ENCODE measurements at places on chromosomes 11 and 22. TPM values are rescaled to one million over a fixed set of nuclear protein-coding genes. Genes with fewer than 3 reads are reported as not detected.
A peak's percentile ranks its signal among the peaks of the same experiment; 100 is the strongest.

DNA sequence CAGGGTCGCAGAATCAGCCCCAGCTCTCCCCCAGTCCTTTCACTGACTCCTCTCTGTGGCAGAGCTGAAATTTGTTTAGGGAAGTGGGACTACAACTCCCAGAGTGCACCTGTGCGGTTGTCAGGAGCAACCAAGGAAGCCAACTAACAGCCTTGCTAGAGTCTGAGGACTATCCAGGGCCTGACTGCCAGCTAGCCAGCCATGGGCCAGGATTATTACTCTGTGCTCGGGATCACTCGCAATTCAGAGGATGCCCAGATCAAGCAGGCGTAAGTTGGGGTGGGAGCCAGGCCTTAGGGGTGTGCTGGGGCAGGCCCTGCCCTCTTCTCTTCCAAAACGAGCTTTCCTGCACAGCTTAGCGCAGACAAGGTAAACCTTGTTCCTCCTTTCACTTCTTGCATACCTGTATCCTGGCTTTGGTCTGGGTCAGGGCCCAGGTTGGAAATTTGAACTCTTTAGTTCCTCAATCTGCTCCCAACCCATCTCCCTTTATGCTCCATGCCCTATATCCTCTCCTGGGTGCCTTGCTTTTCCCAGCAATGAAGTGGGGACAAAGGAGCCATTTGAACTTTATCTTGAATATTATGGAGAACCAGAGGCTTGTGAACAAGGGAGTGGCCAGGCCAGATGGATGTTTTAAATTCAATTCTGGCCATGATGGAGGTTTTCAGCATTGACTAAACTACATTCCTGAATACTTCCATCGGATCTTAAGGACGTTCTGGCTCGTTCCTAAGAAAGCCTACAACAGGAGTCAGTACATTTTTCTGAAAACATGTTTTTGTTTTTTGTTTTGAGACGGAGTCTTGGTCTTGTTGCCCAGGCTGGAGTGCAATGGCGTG lies at the start of gene DNAJB13:
TSS of gene DNAJB13 (plus strand) at position 158 of the 842 bp plus-strand sequence. CDS start at position 202, 44 bp downstream.
- H3K36me3 ChIP-seq, result no peaks in the 10 kb centered on the region
- H3K4me3 ChIP-seq, result no peak within 1 kb of the TSS
- no peak within 1 kb of the TSS for H3K27ac ChIP-seq
- H3K4me1 ChIP-seq, result peaks cover 3% of the 10 kb centered on the region

DNA sequence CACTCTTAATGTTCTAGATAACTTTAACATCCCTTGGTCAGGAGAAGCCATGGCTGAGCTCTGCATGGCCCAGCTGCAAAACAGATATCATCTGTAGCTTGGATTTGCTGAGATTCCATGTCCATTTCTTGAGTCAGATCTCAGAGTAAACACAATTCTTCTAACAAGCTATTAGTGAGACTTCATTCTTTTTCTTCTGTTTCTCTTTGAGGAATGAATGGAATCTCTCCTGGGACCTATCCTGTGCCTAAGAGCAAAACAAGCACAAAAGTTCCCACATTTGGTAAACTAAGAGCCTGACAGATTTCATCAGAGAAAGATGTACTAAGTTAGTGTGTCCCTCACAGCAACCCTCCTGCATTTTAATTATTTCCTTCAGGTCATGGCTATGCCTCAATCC lies 142.8 kb downstream of the MAML2 start:
- H3K4me3 ChIP-seq, result no peak overlapping the region
- DNase-seq, result no peak
- H3K27me3 ChIP-seq, result no peaks in the 10 kb centered on the region
- H3K4me1 ChIP-seq, result peaks cover 29% of the 10 kb centered on the region
- H3K36me3 ChIP-seq, result no peaks in the 10 kb centered on the region
- peak overlapping the region; percentile 36 for H3K27ac ChIP-seq

DNA sequence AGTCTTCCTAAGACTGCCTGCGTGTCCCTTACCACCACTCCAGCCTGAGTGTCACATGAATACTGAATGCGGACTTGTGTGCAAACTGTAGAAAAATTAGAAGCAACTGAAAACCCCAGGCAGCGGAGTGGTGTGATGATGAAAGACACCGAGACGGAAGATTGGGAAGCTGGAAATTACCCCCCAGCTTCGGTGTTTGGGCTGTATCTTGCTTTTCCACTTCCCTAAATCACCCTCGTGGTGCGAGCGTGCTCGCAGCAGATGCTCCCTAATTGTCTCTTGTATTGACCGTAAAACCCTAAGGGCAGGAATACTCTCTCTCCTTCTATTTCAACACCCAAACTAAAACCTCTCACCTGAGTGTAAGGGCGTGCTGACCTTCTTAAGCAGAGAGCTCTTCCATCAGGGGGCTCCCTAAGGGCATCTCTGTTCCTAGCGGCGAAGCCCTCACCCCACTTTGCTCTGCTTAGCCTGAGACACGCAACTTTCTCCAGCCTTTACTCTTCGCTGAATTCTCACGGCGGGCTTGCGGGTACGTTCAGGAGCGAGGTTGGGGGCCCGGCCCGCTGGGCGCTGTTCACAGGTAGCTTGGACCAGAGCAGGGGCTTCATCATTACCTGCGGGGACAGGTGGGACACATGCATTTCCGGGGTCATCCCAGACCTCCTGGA lies 62.4 kb downstream of the CRYBB2 start:
- no peaks in the 10 kb centered on the region for H3K36me3 ChIP-seq
- peaks cover 67% of the 10 kb centered on the region for H3K27me3 ChIP-seq
- H3K4me3 ChIP-seq, result peak overlapping the region; percentile 98
- peaks cover 20% of the 10 kb centered on the region for H3K4me1 ChIP-seq
- DNase-seq, result peak; percentile 78

DNA sequence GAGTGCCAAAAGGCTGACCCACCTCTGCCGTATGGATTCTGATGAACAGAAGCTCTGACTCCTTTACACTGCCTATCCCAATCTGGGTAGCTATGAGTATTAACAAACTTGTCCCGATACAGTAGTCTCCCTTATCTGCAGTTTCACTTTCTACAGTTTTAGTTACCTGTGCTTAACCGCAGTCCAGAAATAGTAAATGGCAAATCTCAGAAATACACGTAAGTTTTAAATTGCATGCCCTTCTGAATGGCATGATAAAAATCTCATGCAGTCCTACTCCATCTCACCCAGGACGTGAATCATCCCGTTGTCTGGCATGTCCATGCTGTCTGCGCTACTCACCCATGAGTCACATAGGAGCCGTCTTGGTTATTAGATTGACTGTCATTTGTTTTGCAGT lies 68.8 kb downstream of the SNX19 start:
- no peaks in the 10 kb centered on the region for H3K27me3 ChIP-seq
- no peak overlapping the region for H3K4me3 ChIP-seq
- DNase-seq, result no peak

DNA sequence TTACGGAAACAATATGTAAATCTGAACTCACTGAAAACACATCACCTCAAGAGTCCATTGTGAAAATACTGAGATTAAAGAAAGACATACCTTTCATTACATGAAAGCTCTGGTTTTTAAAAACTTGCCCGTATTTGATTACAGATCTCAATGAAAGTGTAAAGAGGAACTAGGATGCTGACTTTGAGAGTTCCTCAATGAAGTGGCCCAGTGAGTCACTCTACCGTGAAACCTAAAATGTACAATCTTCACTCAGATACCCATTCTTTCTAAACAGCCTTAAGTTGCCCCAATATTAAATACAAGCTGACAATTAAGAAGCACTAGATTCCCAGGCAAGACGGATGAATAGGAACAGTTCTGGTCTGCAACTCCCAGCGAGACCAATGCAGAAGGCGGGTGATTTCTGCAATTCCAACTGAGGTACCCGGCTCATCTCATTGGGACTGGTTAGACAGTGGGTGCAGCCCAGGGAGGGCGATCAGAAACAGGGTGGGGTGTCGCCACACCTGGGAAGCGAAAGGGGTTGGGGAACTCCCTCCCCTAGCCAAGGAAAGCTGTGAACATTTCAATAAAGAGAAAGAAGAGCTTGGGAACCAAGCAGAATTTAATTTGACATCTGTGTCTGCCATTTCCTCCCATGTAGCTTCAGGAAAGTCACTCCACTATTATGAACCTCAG lies 33.8 kb upstream of the OR9G4 start:
- H3K4me3 ChIP-seq, result no peak overlapping the region
- DNase-seq, result no peak
- no peaks in the 10 kb centered on the region for H3K27me3 ChIP-seq
- peaks cover 6% of the 10 kb centered on the region for H3K36me3 ChIP-seq

DNA sequence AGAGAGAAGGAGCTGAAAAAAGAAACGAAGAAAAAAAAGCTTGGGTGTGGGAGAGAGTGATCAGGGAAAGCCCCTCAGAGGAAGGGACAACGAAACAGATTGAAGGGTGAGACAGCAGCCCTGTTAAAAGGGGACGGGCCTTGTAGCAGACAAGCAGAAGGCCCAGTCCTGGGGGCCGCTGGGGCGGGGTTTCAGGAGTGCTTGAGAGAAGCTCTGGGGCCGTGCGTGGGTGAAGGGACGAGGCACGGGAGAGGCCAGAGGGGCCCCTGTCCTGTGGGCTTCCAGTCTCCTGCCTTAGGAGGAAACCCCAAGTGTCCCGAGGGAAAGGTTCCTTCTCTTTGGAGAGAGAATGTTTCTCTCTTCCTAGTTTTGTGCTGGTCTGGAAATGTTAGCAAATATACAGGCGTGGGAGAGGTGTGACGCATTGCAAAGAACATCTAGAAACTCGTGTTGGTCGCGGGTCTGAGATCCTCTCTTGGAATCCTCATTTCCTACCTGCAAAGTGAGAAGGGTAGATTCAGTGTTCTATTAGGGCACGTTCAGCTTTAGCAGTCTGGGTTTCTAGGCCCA lies 28.6 kb downstream of the ADAMTS15 start:
- no peak overlapping the region for H3K4me3 ChIP-seq
- no peaks in the 10 kb centered on the region for H3K36me3 ChIP-seq
- DNase-seq, result no peak
- 0 out of 2 replicates have a peak overlapping the region, but pooled peaks have one; percentile 45 for H3K27ac ChIP-seq

DNA sequence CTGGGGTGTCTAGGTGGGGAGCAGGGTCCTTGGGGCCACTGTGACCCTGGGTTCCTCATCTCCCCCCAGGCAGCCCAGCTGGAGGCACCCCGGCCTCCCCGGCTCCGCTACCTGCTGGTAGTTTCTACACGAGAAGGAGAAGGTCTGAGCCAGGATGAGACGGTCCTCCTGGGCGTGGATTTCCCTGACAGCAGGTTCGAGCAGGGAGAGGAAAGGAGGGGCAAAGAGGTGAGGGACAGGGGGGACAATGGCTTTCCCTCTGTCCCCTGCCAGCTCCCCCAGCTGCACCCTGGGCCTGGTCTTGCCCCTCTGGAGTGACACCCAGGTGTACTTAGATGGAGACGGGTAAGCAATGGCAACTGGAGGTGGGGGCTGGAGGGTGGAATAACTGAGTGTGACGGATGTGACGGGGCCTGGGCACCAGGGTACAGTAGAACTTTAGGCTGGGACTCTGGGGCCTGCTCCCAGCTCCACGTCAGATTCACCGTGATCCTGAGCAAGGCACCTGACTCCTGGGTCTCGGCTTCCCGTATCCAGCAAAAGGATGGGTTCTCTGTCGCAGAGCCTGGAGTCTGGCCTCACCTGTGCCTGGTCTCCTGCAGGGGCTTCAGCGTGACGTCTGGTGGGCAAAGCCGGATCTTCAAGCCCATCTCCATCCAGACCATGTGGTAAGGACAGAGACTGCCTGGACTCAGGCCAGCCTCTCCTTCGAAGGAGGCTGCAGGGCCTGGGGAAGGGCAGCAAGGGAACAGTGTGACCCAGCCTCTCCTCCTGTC lies 3.6 kb downstream of the SSH3 start:
- no peaks in the 10 kb centered on the region for H3K36me3 ChIP-seq
- H3K4me1 ChIP-seq, result peaks cover 9% of the 10 kb centered on the region
- H3K4me3 ChIP-seq, result no peak overlapping the region
- no peak for DNase-seq

GRCh38 chr11:103584021-103584420 lies 452.4 kb upstream of the DDI1 start:
- no peaks in the 10 kb centered on the region for H3K36me3 ChIP-seq
- no peaks in the 10 kb centered on the region for H3K27me3 ChIP-seq
- H3K4me3 ChIP-seq, result no peak overlapping the region
- no peaks in the 10 kb centered on the region for H3K4me1 ChIP-seq
- no peak overlapping the region for H3K27ac ChIP-seq
- DNase-seq, result peak; percentile 15

DNA sequence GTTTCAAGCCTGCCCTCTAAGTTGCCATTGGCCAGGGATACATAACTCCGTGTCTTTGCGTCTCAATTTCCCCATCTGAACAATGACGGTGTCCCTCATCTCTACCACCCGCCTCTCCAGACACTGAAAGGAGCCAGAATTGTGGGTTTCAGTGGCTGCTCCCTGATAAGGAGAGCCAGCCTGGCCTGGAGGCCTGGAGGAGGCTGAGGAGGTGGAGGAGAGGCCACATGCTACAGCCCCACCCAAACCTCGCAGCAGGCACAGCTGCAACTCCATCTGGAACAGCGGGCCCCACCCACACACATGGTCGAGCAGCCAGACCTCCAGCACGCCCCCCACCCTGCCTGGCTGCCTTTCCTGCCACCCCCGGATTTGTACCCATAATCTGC lies 34.4 kb upstream of the CD82 start:
- H3K4me3 ChIP-seq, result no peak overlapping the region
- H3K27ac ChIP-seq, result no peak overlapping the region
- no peaks in the 10 kb centered on the region for H3K36me3 ChIP-seq
- peaks cover 4% of the 10 kb centered on the region for H3K4me1 ChIP-seq

DNA sequence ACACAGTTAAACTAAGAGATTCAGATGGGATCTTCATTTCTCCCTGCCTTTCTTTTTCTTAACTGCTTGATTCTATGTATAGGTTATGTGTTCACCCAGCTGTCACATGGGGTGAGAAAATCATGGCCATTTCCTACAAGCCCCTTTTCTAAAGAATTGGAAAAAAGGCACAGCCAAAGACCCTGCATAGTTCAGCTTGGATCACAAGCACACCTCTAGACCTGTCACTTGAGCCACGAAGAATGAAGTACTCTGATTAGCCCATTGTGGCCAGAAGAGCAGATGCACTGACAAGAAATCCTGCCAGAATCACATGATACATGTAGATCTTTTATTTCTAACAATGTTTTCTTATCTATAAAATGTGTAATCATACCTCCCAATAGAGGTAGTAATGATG lies 69.7 kb downstream of the RAB38 start:
- H3K4me1 ChIP-seq, result no peaks in the 10 kb centered on the region
- no peaks in the 10 kb centered on the region for H3K27me3 ChIP-seq
- no peak for DNase-seq

- no peak overlapping the region for H3K4me3 ChIP-seq
- no peaks in the 10 kb centered on the region for H3K27me3 ChIP-seq
- H3K4me1 ChIP-seq, result no peaks in the 10 kb centered on the region
Measured at GRCh38 chr11:12164061-12165014, 53.9 kb downstream of the MICAL2 start.

DNA sequence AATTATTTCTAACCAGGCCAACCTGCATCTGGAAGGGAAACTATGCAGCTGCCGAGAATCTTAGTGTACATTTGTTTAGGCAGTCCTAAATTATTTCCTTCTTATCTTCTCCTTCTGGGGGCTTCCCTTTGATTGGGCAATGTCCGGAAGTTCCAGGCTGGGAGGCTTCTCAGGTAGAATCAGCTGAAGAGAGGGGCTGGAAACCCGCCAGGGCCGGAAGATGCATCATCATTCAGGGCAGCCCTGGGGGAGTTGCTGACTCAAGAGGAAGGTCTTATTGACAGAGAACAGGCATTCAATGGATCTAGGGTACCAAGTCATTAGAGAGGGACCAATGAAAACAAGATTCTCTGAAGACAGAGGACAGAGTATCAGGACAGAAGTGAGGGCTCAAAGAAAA lies 150.7 kb downstream of the BLID start:
- H3K4me1 ChIP-seq, result peaks cover 8% of the 10 kb centered on the region
- H3K4me3 ChIP-seq, result no peak overlapping the region
- DNase-seq, result no peak
- no peak overlapping the region for H3K27ac ChIP-seq
- H3K36me3 ChIP-seq, result no peaks in the 10 kb centered on the region

The C22orf31 gene
- not detected for polyA plus RNA-seq

The OR5M11 gene
- polyA plus RNA-seq, result not detected

The CRYBB2 gene
- not detected for polyA plus RNA-seq

The POU2AF1 gene
- not detected for polyA plus RNA-seq

The PICALM gene
- polyA plus RNA-seq, result 27.9 TPM

The KRTAP5-7 gene
- not detected for polyA plus RNA-seq

The SLC1A2 gene
- polyA plus RNA-seq, result 0.70 TPM
